ENCODE measurements at places on chromosomes 2 and 18.

- DNase-seq = no peak
These were observed 82.2 kb upstream of the ITGA4 start for GRCh38 chr2:181374781-181375675.

DNA sequence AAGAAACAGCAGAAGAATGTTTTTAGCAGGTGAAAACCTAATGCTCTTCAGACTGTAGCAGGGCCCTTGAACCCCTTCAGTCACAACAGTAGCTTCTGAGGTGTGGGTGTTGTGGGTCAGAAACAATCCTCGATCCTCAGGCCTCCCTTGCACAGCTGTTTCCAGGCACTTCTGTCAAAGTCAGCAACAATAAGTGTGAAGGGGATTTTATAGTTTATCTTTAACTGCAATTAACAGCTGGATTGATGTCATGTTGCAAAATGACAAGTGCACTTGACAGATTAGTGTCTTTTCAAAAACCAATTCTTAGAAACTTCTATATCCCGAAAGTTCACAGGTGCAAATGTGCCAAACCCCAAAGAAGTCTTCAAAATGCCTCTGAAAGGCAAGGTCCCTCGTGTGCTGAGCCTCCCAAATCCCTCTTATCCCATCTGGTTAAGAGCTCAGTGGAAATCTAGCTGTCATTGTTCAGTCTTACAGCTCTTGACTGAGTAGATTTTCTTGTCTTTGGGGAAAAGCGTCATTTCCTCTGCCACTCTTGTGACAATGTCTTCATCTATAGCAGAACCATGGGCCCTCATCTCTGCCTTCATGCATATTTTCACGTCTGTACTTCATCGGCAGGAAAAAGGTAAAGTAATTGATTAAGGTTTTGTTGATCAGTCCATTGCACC lies 29.6 kb downstream of the M1AP start:
- no peak for DNase-seq

- no peak for DNase-seq
These were observed 95.5 kb downstream of the CCDC102B start for GRCh38 chr18:68893354-68893753.

DNA sequence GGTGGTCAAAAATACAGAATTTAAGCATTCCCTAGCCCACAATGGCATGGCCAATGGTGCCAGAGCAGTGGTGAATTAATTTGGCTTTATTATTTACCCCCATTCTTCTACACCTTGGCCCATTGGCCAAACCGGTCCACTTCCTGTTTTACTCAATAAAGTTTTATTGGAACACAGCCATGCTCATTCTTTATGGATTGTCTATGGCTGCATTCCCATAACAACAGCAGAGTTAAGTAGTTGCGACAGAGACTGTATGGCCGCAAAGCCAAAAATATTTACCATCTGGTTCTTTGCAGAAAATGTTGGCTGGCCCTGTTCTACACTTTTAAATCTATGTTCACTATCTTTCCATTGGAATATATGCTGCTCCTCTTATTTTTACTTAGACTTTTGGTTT lies 130.3 kb upstream of the CCDC68 start:
- DNase-seq = no peak

- DNase-seq = no peak
These were observed 53.1 kb downstream of the TMEM18 start for GRCh38 chr2:624096-624495.

DNA sequence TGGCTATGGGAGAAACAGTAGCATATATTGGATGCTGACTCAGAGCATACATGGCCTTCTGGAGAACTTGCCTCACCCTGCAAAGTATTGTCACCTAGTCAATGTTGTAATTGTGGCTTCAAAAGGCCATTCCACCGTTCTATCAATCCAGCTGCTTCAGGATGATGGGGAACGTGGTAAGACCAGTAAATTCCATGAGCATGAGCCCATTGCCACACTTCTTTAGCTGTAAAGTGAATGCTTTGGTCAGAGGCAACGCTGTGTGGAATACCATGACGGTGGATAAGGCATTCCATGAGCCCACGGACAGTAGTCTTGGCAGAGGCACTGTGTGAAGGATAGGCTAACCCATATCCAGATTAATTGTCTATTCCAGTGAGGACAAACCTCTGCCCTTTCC lies 1300.1 kb upstream of the ACVR2A start:
- DNase-seq = no peak

DNA sequence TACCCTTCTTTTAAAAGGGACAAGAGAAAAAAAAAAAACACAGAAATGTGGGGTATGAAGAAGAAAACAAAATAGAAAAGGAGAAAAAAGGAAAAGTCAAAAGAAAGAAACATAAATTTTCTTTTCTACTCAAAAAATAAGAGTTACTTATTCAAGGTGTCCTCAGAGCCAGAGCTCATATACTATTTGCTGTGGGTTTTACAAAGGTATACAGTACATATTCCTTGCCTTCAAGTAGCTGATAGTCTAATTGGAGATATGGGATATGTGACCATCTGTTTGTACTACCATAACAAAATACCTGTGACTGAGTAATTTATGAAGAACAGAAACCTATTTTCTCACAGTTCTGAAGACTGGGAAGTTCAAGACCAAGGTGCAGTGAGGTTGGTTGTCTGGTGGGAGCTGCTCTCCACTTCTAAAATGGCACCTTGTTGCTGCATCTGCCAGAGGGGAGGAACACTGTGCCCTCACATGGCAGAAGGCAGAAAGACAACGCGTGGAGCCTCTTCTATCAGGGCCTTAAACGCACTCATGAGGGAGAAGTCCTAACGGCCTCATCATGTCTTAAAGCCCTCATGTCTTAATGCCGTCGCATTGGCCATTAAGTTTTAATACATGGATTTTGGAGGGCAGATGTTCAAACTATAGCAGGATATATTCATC lies 33.9 kb downstream of the NBAS start:
- DNase-seq = no peak
